Mesangial cell (primary cell): ENCODE measurements at places on chromosomes 11 and 22. TPM values are rescaled to one million over a fixed set of nuclear protein-coding genes. Genes with fewer than 3 reads are reported as not detected.

FXYD6 gene
- total RNA-seq = 12.2 and 17.4 TPM in 2 replicates

SLC7A4 gene
- total RNA-seq = 2.0 TPM in 1 of 2 replicates, not detected in the other

MFRP gene
- total RNA-seq = not detected in 2 replicates

OR5AK2 gene
- not detected in 2 replicates for total RNA-seq

APOL3 gene
- total RNA-seq = 1.4 and 3.4 TPM in 2 replicates

TEX12 gene
- 0.25 TPM in 1 of 2 replicates, not detected in the other for total RNA-seq

GGT5 gene
- 7.2 and 12.9 TPM in 2 replicates for total RNA-seq

TSKU gene
- 42.9 and 52.6 TPM in 2 replicates for total RNA-seq

PNPLA5 gene
- total RNA-seq = not detected in 2 replicates

RANGAP1 gene
- total RNA-seq = 55.0 and 218 TPM in 2 replicates

YPEL4 gene
- total RNA-seq = 0.38 TPM in 1 of 2 replicates, not detected in the other

RASD2 gene
- under 0.01 and 0.13 TPM in 2 replicates for total RNA-seq

CADM1 gene
- total RNA-seq = 33.7 and 51.8 TPM in 2 replicates

CLTCL1 gene
- total RNA-seq = 17.1 and 23.2 TPM in 2 replicates

APOBEC3G gene
- 1.6 and 10.9 TPM in 2 replicates for total RNA-seq

MIOX gene
- 0.33 and 1.5 TPM in 2 replicates for total RNA-seq

DBX1 gene
- not detected in 2 replicates for total RNA-seq

GVQW3 gene
- total RNA-seq = 0.49 and 1.1 TPM in 2 replicates

MAJIN gene
- total RNA-seq = not detected in 2 replicates

ANO9 gene
- total RNA-seq = 3.1 and 15.8 TPM in 2 replicates

TYR gene
- total RNA-seq = not detected in 2 replicates

AQP11 gene
- total RNA-seq = 0.33 and 2.4 TPM in 2 replicates

CARNS1 gene
- total RNA-seq = 0.33 and 7.5 TPM in 2 replicates

SYT8 gene
- 2.0 TPM in 1 of 2 replicates, not detected in the other for total RNA-seq

HTR3B gene
- not detected in 2 replicates for total RNA-seq

LRRC74B gene
- not detected in 2 replicates for total RNA-seq

GLYAT gene
- total RNA-seq = not detected in 2 replicates
